ENCODE measurements at places on chromosomes 12 and 14.

DNA sequence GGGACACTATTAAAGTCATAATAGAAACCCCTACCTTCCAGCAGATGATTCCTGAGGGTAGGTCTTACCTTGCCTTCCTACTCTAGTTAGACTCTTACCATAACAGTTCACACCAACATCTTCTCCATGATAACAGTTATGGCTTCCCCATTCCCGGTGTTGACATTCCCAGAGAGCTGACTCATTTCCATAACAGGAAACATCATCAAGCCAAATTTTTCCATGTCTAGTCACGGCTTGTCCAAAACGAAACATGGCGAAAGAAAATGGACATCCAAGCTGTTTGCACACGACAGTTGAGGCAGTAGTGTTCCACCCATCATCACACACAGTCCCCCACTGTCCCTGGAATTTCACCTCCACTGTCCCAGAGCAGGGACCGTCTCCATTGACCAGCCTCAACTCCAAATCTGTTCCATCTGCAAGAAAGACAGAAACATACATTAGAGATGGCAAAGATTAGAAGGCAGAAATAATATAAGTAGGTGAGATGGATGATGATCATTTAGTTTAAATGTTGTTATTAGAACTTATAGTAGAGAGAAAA lies 10.6 kb downstream of the CD163L1 start:
- no peak for DNase-seq

- DNase-seq = no peak
Observed at GRCh38 chr12:49894751-49895148, 8.9 kb downstream of the FAIM2 start.

DNA sequence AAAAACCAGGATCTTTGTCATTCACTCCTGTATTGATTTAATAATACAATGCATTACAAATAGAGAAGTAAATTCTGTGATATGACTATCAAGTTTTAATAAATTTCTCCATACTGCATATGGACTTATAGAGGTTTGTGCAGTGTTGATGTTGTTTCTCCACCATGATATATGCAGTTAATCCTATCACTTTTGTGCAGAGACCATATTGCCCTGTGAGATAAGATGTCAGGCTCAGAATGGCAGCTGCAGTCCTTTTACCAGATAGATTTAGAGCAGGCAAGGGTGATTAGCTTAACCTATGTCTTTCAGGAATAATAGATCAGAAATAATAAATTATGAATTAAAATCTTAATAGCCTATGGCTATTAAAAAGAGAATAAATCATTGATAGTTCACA lies 38.6 kb upstream of the KCNJ8 start:
- DNase-seq = no peak

GRCh38 chr14:105163040-105163742 lies 5.4 kb downstream of the JAG2 start:
- no peak for DNase-seq

DNA sequence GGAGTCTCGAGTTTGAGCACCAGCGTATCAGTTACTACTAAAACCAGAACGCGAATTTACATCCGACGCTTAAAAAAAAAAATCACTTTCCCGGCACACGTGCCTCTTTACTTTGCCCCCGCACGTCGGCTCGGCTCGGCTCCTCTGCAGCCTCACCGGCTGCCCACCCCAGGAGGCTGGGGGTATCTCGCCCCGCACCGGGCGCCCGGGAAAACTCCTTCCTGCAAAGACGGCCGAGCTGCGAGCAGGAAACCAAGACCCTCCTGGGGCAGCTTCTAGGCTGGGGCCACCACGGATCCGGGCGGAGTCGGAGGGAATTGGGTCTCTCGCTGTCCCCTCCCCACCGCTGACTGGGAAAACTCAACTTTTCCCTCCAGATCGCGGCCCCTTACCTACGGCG lies 610 bp downstream of the VSIG10 start:
- no peak for DNase-seq

DNA sequence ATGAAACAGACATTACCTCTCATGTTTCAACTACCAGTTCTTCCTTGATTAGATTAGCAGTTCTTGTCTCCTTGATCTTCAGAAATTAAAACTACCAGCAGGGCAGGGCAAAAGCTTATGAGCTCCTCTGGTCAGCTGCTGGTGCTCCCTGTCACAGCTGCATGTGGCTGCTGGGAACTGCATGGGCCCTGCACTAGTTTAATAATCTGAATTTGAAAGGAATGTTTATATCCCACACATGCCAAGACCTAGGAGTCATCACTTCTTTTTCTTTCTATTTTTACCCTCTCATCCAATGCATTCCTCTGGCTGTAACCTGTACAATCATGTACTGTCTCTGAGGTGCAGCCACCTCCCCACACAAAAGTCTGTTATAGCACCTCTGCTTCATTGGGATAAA lies 73.9 kb downstream of the ARMH4 start:
- no peak for DNase-seq

DNA sequence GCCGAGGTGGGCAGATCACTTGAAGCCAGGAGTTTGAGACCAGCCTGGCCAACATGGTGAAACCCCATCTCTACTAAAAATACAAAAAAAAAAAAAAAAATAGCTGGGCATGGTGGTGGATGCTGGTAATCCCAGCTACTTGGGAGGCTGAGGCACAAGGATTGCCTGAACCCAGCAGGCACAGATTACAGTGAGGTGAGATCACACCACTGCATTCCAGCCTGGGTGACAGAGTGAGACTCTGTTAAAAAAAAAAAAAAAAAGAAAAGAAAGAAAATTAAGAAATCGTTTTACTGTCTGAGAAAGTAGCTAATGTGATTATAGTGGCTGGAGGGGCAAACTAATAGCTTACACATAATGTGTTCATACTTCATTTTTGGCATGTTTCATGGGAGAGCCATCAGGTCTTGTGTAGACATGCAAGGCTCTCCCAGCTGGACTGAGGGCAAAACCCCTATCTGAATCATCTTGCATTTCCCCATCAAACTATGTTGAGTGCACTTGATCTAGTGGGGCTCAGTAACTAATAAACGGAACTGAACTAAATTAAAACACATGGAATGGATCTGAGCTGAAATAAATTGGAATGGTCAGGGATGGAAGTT lies 16.2 kb downstream of the KIF21A start:
- DNase-seq = no peak

DNA sequence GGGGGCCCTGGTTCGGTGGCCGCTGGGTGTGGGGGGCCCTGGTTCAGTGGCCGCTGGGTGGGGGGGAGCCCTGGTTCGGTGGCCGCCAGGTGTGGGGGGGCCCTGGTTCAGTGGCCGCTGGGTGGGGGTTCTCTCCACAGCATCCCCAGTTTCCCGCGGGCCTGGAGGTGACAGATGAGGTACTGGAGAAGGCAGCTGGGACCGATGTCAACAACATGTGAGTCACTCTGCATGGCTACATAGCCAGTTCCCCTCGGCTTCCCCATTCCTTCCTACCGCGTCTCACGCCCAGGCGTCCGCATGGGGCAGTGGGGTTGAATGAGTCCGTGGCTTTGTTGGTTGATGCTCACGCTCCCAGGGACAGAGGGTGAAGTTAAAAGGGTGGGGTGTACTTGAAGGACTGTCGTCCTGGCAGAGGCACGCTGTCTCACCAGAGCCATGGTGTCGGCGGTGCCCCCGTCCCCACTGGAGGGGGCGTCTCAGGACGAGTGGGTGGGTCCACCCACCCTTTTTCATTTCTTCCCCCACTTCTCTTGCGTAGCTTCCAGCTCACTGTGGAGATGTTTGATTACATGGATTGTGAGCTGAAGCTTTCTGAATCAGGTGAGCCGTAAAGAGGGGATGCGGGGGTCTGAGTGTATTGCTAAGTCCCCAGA lies 15.6 kb downstream of the HIP1R start:
- no peak for DNase-seq

- DNase-seq = no peak
Observed at GRCh38 chr14:87331991-87332390, 661.0 kb downstream of the GALC start.

DNA sequence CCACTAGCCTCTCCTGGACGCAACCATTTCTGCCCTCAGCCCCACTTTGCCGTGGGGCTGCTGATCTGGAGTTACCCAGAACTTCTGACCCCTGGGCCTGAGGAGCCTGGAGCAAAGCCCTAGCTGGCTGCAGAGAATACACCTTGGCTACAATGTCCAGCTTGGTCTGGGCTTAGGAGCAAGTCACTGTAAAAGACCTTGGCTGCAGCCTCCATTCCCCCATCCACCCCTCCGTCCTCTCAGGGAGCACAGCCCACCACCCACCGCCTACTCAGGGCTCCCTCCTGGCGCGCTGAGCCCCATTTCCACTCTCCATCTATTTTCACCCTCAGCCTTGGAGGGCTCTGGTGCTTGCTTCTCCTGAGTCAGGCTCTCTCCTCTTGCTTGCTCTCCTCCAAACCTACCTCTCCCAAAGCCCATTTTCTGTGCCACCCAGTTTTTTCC lies 42.9 kb downstream of the ERH start:
- no peak for DNase-seq

DNA sequence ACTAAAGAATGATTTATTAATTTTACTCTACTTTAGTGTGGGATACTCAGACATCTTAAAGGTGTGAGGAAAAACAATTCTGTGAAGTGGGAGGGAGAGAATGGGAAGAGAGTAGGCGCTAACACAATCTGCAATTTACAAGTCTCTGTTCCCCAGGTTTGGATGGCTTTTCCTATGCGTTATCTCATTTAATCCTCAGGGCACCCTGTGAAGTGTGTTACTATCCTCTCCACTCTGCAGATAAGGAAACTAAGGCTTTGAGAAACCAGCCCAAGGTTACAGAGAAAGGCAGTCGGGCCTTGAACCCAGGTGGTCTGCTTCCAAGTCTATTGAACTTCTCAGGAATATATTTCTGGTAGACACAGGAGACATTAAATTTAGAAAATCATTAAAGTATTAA lies 36.2 kb upstream of the TUBA1C start:
- DNase-seq = no peak

DNA sequence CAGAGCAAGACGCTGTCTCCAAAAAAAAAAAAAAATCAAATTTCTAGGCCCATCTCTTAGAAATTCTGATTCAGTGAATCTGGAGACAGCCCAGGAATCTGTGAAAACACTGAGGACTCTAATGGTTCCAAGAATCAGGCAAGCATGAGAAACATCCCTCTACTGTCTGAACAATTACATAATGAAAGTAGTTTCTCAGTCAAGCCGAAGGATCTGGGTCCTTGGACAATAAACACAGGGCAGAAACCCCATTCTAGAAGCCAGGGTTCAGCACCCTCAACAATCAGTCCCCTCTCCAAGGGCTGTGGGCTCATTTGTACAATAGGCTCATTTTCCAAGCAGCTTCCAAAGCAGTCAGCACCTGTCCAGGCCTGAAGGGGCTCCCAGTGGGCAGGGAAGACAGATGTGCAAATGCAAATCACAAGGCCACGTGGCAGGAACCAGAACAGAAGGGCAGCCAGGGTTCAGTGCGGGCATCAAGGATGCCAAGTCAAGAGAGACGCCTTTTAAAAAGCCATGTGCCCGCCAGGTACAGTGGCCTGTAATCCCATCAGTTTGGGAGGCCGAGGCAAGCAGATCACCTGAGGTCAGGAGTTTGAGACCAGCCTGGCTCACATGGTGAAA lies 96.1 kb downstream of the KSR2 start:
- DNase-seq = no peak

DNA sequence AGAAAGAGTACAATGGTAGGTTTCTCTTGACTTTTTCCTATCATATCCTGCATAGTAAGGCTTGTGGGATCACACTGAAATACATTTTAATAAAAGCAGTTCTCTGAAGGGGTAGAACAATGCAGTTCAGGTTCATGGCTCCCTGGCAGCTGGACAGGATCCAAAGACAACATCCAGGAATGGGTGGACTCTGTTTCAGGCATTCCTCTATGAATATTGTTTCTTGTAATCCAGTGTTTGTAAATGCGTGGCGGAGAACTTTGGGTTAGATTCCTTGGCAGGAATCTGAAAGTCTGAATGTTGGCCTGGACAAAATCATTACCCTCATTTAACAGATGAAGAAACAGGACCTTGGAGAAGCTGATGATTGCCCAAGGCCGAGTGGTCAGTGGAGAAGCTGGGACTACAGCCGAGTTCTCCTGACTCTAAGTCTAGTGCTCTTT lies 43.5 kb downstream of the SYNE2 start:
- DNase-seq = no peak

DNA sequence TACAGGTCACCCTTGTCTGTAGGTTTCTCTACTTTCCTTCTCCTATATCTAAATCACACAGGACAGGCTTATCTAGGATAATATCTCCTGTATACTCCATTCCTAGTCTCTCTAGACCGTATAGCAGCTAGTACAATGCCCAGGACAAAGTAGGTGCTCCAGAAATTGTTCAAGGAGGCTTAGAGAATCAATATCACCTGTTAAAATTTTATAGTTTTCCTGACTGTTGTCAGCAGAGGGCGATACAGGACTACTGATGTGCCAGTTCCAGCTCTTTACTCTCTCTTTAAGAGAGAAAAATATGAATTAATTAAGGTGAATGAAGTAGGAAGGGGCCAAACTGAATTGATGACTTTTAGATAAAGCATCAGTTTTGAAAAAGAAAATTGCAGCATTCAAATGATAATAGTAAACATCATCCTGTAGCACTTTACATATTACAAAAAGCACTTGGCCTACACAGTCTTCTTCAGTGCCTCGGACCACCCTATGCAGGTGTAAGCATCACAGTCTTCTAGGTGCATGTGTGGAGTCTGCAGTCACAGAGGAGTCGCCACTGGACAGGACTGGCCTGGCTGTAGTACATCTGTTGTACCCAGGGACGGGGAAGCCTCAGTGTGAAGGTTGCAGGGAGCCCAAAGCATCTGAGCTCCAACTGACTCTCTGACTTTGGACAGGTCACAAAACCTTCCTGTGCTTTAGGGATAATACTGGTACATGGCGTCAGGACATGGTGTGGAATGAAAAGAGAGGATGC lies 61.9 kb upstream of the MAX start:
- no peak for DNase-seq

DNA sequence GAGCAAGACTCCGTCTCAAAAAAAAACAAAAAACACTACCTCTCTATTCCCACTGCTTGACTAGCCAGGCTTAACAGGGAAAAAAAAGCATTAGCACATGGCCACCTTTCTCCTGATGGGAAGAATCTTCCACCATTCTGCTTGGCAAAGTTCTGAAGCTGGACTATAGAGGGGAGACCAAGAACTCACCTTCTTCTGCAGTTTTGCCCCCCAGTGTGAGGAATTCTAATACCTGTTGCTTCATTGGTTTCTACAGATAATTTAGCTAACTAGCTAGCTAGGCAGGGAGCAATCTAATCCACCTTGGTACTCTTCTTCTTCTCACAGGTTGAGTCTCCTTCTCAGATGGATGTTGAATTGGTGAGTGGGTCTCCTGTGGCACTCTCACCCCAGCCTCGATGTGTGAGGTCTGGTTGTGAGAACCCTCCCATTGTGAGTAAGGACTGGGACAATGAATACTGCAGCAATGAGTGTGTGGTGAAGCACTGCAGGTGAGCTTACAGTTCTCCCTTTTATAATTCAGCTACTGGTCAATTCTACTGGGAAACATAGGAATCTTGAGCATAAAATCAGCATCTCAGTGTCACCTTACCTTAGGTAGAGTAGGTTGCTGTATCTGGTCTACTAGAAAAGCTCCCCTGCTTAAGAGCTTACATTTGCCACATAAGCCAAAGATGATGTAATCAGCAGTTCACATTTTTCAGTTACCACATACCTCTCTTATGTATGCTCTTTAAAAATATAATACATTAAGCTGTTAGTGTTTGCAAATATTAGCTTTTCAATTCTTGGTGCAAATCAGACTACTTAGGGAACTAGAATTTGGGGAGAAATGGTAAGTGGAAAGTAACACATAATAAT lies 16.0 kb downstream of the METTL3 start:
- DNase-seq = no peak

GRCh38 chr12:24398605-24399004 lies 449.1 kb upstream of the SOX5 start:
- DNase-seq = no peak

- DNase-seq = no peak
Observed at GRCh38 chr12:6330999-6331714, 10.7 kb downstream of the TNFRSF1A start.

All from stimulated activated CD8-positive, alpha-beta memory T cell treated with anti-CD3 and anti-CD28 coated beads, Interleukin-4, amount 100 ng/mL, for 1 hour (primary cell).